Epithelial cell of proximal tubule (primary cell): ENCODE measurements at places on chromosomes 3 and 15. TPM values are rescaled to one million over a fixed set of nuclear protein-coding genes. Genes with fewer than 3 reads are reported as not detected.

TTLL13 gene
- not detected in 2 replicates for total RNA-seq

RHOV gene
- total RNA-seq = 1.7 and 3.1 TPM in 2 replicates

SLC28A1 gene
- not detected in 2 replicates for total RNA-seq

B3GALNT1 gene
- total RNA-seq = 17.1 and 34.7 TPM in 2 replicates

SCN11A gene
- total RNA-seq = not detected in 2 replicates

RBM6 gene
- 24.0 and 36.6 TPM in 2 replicates for total RNA-seq

UBE2E2 gene
- total RNA-seq = 32.5 and 98.0 TPM in 2 replicates

LZTFL1 gene
- total RNA-seq = 8.2 and 8.6 TPM in 2 replicates

PPP2R3A gene
- 13.2 and 25.9 TPM in 2 replicates for total RNA-seq

SH2D7 gene
- total RNA-seq = not detected in 2 replicates

PLCL2 gene
- total RNA-seq = 2.8 and 3.5 TPM in 2 replicates

RHOA gene
- 355 and 504 TPM in 2 replicates for total RNA-seq

PRRT3 gene
- 1.3 and 2.4 TPM in 2 replicates for total RNA-seq

TMEM212 gene
- not detected in 2 replicates for total RNA-seq

CYP11A1 gene
- 0.87 and 2.6 TPM in 2 replicates for total RNA-seq

NR2E3 gene
- total RNA-seq = not detected in 2 replicates

TMEM207 gene
- not detected in 2 replicates for total RNA-seq

RYR3 gene
- 0.75 TPM in 1 of 2 replicates, not detected in the other for total RNA-seq

TMC3 gene
- total RNA-seq = not detected in 2 replicates

CD96 gene
- 0.14 TPM in 1 of 2 replicates, not detected in the other for total RNA-seq

SUCNR1 gene
- total RNA-seq = 0.14 and 0.81 TPM in 2 replicates

SEC22C gene
- total RNA-seq = 40.8 and 60.0 TPM in 2 replicates

SLC28A2 gene
- not detected in 2 replicates for total RNA-seq

DPPA4 gene
- not detected in 2 replicates for total RNA-seq

EFCAB12 gene
- total RNA-seq = not detected in 2 replicates

CCR3 gene
- not detected in 2 replicates for total RNA-seq

ALS2CL gene
- total RNA-seq = 9.0 and 17.8 TPM in 2 replicates

DOCK3 gene
- total RNA-seq = 0.43 and 0.52 TPM in 2 replicates

ZNF620 gene
- total RNA-seq = 2.5 and 9.0 TPM in 2 replicates

AHSG gene
- not detected in 2 replicates for total RNA-seq

AADACL2 gene
- not detected in 2 replicates for total RNA-seq

B3GNT5 gene
- 17.2 and 23.0 TPM in 2 replicates for total RNA-seq

ITIH1 gene
- total RNA-seq = not detected in 2 replicates

DTX3L gene
- 22.8 and 23.9 TPM in 2 replicates for total RNA-seq

RPP14 gene
- total RNA-seq = 7.6 and 14.8 TPM in 2 replicates

VGLL3 gene
- 7.9 and 9.9 TPM in 2 replicates for total RNA-seq

WDR5B gene
- total RNA-seq = 1.3 and 3.2 TPM in 2 replicates

CSPG5 gene
- total RNA-seq = 0.65 and 2.2 TPM in 2 replicates

TMF1 gene
- total RNA-seq = 13.2 and 15.6 TPM in 2 replicates

SLC22A13 gene
- total RNA-seq = not detected in 2 replicates

SLC35G2 gene
- total RNA-seq = 6.8 and 7.6 TPM in 2 replicates

CYP1A2 gene
- total RNA-seq = not detected in 2 replicates

PRR23A gene
- not detected in 2 replicates for total RNA-seq

MESP1 gene
- total RNA-seq = 1.9 and 2.7 TPM in 2 replicates

GHSR gene
- not detected in 2 replicates for total RNA-seq

CSK gene
- total RNA-seq = 28.4 and 35.2 TPM in 2 replicates

NPAP1 gene
- total RNA-seq = 0.07 TPM in 1 of 2 replicates, not detected in the other

SPINK8 gene
- not detected in 2 replicates for total RNA-seq

GOLGA6L7 gene
- total RNA-seq = not detected in 2 replicates

C2CD4A gene
- total RNA-seq = 0.07 and 0.35 TPM in 2 replicates

ARNT2 gene
- 9.1 and 11.1 TPM in 2 replicates for total RNA-seq

CFAP100 gene
- total RNA-seq = not detected in 2 replicates

IVD gene
- total RNA-seq = 34.4 and 41.2 TPM in 2 replicates

MNS1 gene
- 3.1 and 4.8 TPM in 2 replicates for total RNA-seq
